ENCODE measurements at places on chromosomes 6 and 20.
A peak's percentile ranks its signal among the peaks of the same experiment; 100 is the strongest.

- no peak for DNase-seq
Measured at GRCh38 chr6:3734023-3734422, 17.5 kb downstream of the PXDC1 start.

DNA sequence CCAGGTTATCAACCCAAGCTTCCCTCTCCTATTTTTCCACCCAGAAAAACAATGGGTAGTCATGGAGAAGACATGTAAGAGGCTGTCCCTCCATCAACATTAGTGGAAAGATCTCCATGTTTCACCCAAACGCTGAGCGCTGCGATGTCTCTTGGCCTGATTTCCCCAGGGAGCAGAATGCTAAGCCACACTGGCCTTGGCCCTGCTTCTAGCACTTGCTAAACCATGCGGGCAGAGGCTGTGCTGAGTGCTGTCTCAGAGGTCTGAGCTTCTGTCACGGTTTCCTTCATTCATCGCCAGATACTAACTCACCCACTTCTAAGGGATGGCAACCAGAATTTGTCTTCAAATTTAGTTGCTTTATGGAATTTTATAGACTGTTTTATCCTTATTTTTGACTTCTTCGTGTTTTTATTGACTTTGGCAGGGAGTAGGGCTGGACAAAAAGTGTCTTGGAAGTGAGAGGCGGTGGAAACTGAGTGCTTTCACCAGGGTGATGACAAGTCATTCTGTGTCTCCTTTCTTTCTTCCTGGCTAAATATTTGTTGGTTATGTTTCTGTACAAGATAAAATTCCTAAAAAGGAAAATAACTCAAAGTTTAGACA is 181.4 kb upstream of the UST start:
- no peak for DNase-seq

- no peak for DNase-seq
Measured at GRCh38 chr6:64280569-64280968, 645.0 kb downstream of the PHF3 start.

GRCh38 chr20:11965602-11966001 is 47.9 kb downstream of the BTBD3 start:
- DNase-seq, result no peak

DNA sequence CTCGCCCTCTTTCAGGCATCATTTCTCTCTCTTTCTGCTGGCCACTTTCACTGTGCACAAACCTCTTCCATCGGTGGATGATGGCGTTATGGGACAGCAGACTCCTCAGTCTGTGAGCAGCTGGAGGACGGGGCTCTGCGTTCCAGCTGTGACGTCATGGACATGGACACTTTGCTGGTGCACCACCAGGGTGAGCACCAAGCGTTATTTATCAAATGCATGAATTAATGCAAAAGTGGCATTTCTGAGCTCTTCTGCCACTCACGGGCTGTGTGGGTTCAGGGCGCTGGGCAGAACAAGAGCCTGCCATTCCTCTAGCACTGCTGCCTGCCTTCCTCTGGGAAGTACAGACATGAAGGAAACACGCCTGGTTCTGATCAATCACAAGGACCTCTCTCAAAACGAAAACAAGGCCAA is 82.9 kb upstream of the MPC1 start:
- DNase-seq, result no peak

GRCh38 chr20:36582322-36582721 is 8.9 kb downstream of the TGIF2 start:
- no peak for DNase-seq

GRCh38 chr6:120122401-120122800 is 772.8 kb upstream of the MAN1A1 start:
- no peak for DNase-seq

- DNase-seq, result no peak
Measured at GRCh38 chr6:134247231-134247833, 70.6 kb downstream of the SGK1 start.

DNA sequence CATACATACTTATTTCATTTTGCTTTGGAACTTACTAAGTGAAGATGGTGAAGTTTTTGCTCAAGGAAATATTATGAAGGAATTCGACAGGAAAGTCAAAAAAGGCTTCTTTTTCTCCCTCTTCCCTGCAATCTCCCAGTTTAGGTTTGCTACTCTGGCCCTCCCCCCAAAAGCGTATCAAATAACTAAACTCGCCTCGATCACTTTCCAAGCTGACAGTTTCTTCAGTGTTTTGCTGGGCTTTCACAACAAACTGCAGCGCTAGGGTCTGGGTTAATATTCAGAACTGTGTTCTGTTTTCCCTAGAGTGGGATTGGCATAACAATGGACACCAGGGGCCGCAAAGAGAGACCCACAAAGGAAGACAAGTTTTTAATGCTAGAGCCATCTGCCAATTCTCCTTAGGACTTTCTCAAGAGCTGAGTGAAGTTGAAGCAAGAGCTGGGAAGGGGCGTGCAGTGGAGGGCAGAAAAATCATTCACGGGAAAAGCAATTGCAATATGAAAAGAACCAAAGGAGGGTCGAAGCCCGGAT is 57.8 kb downstream of the ATP9A start:
- DNase-seq, result no peak

- DNase-seq, result peak; percentile 33
Measured at GRCh38 chr6:57224769-57225515, 2.8 kb upstream of the RAB23 start.

DNA sequence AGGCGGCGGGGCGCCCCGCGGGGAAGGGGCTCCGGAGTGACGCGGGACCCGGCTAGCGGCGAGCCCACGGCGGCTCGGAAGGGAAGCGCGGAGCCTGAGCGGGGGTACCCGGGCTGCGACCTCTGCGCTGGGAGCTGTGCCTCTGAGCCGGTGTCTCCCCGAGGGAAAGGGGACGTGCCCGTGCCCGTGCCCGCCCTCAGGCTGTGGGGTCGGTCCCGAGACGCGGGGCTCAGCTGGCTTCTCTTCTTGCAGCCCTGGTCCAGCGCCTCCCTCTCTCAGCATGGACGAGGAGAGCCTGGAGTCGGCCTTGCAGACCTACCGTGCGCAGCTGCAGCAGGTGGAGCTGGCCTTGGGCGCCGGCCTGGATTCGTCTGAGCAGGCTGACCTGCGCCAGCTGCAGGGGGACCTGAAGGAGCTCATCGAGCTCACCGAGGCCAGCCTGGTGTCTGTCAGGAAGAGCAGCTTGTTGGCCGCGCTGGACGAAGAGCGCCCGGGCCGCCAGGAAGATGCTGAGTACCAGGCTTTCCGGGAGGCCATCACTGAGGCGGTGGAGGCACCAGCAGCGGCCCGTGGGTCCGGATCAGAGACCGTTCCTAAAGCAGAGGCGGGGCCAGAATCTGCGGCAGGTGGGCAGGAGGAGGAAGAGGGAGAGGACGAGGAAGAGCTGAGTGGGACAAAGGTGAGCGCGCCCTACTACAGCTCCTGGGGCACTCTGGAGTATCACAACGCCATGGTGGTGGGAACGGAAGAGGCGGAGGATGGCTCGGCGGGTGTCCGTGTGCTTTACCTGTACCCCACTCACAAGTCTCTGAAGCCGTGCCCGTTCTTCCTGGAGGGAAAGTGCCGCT is 686 bp downstream of the ZGPAT start:
- no peak for DNase-seq

GRCh38 chr20:34875642-34876405 is 588 bp upstream of the ACSS2 start:
- no peak for DNase-seq

DNA sequence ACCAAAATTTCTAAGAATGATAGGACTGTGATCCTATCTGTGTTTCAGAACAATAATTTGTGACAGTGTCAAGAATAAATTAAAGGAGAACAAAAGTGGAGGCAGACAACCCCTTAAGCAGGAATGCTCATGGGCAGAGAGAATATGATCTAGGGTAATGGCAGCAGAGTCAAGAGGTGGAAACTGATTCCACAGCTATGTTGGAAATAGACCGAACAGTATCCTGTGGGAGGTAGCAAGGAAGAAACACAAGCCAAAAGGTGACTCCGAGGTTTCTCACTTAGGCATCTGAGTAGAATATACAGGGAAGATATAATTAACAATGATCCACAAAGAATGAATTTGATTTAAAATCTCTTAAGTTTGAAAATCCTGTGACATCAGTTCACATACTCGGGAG is 100.5 kb downstream of the NRSN1 start:
- DNase-seq, result no peak

- no peak for DNase-seq
Measured at GRCh38 chr20:25033924-25034300, 24.0 kb downstream of the ACSS1 start.

GRCh38 chr20:57905448-57905847 is 195.6 kb upstream of the PMEPA1 start:
- no peak for DNase-seq

GRCh38 chr6:145962581-145962980 is 1.6 kb downstream of the SHPRH start:
- DNase-seq, result no peak

- no peak for DNase-seq
Measured at GRCh38 chr6:30483677-30484279, 5.5 kb upstream of the HLA-E start.

- no peak for DNase-seq
Measured at GRCh38 chr6:7901056-7901455, 9.5 kb downstream of the TXNDC5 start.

DNA sequence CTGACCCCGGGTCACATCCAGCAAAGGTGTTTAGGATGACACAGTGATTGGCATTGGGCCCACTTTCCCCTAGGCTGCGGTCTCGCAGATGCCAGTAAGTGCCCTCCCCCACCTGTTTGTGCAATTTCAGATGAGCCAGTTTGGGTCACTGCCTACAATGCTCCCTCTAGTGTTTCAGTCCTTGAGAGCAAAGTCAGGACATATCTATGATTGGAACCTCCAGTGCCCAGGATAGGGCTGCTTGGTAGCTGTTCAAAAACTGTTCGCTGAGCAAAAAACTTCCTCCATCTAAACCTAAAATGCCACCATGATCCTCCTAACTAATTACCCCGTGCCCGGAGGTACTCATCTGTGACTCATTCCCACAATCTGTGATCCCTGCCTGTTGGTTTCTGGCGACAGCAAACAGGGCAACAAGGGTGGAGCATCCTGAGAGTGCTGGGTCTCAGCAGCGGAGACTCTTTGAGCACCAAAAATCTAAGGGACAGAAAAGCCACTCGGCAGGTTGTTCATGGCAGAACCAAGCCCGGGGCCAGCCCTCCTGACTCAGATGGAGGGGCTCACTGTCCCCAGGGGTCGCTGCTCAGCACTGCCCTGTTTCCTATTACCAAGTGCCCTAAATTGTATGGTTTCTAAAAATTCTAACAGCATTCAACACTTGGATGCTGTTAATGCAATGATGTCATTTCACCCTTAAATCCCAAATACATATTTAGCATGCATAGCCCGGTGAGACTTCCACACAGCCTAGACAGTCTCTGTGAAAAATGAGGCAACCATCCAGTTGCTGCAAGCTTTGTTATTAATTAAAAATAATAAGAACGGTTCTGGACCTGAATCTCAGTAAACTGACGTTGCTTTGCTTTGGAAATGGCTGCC is 5.0 kb downstream of the VSX1 start:
- no peak for DNase-seq

- no peak for DNase-seq
Measured at GRCh38 chr6:57246307-57246706, 24.2 kb upstream of the RAB23 start.

DNA sequence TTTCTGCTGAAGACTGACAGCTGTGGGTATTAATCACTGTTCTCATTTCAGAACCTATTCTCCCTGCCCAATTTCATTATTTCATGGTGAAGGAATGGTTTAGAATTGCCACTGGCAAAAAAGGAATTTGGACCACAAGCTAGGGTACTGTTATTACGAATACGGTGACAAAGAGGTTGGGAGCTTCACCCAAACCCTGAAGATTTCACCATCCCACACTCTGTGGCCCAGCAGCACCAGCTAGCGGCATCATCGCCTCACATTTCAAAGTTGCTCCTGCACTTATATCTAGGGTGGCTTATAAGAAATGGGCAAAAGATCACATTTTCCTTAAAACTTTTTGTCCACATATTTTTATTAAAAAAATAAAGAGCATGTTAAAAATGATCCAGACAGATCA is 236.1 kb downstream of the SYNDIG1 start:
- DNase-seq, result no peak

GRCh38 chr6:11471261-11471660 is 66.3 kb upstream of the TMEM170B start:
- DNase-seq, result no peak

- no peak for DNase-seq
Measured at GRCh38 chr6:93307505-93308409, 111.6 kb downstream of the EPHA7 start.

GRCh38 chr6:4637691-4638433 is 138.3 kb upstream of the CDYL start:
- peak; percentile 63 for DNase-seq

DNA sequence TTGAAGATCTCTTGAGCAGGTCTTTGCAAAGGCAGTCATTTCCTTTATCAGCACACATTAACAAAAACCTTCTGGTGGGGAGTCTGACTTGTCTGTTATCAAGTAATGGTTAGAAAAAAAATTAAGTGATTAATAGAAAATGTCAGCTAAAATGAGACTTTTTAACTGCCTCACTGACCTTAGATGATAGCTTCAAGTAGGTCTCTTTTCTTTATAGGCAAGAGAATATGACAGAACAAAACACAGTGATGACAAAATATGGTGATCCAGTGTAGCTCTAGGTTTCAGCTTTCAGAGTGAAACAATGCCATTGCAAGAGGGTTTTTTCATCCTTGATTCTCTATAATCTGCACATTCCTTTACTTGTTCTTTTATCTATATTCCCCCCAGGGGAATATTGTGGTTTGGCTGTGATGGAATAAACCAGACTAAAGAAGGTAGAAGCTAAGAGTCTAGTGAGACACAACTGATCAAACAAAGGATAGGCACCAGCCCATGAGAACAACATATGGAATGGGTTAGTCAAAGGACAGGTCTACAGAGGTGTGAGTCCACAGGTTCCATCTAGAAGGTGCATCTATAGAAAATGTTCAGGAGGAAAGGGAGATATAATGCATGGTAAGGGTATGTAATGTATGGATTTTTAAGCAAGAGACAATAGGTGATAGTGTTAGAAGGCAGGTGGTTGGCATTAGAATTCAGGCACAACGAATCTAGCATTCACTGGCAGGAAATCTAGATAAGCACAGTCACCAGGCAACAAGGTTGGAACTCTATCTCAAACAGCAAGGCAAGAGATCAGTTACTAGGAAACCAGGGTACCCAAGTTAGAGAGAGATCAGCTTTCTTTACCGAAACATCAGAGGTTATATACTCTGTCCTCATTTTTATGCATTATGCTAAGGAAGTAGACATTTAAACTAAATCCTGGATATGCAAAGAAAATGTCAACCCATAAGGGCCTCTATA is 228.9 kb upstream of the SMLR1 start:
- no peak for DNase-seq

- DNase-seq, result no peak
Measured at GRCh38 chr6:31945507-31946369, at the start of gene CFB. Gene CFB, plus strand, starts transcription at chr6:31946095. Its CDS starts 127 bp downstream, at chr6:31946222.

Data from AG04449 (cell line).